ENCODE measurements at places on chromosomes 1 and 21.
A peak's percentile ranks its signal among the peaks of the same experiment; 100 is the strongest.

DNA sequence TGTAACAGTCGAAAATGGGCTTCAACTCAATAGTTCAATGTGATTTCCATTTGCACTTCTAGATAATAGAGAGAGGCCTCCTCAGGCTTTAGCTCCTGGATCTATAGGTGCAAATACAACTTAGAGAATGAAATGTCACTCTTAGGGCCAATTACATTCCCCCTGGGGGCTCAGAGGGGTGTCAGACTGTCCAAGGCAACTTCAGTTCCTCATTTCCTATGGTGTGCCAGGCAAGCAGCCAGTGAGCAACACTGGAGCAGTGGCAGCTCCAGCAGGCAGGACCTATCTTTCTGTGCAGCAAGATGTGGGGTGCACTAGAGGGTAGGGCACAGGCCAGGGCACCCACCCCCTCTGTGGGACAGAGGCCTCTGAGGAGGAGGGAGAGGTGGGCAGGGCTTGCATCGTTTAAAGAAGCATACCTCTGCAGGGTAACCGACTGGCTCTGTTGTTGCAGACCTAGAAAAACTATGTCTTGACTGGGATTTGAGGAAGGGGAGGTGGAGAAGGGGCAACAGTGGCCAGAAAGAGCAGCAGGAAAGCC lies 97.3 kb downstream of the SUSD4 start:
- no peak for DNase-seq

DNA sequence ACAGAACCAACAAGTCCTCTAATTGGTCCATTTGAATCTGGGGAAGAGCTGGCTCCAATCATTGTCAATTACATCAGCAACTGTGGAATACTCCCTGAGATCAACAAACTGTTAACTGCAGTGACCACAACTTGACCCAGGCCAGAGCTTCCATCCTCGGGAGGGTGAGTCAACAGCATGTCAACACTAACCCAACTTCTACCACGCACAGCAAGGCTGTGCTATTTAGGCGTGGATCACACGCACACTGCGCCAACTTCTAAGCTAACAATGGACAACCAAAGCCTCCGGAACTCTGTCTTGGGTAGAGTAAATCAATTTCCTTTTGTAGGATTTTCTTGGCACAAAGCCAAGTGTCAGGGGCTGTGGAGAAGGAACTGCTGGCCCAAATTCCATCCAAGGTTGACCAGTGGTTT lies 30.4 kb downstream of the APP start:
- peak; percentile 82 for DNase-seq

DNA sequence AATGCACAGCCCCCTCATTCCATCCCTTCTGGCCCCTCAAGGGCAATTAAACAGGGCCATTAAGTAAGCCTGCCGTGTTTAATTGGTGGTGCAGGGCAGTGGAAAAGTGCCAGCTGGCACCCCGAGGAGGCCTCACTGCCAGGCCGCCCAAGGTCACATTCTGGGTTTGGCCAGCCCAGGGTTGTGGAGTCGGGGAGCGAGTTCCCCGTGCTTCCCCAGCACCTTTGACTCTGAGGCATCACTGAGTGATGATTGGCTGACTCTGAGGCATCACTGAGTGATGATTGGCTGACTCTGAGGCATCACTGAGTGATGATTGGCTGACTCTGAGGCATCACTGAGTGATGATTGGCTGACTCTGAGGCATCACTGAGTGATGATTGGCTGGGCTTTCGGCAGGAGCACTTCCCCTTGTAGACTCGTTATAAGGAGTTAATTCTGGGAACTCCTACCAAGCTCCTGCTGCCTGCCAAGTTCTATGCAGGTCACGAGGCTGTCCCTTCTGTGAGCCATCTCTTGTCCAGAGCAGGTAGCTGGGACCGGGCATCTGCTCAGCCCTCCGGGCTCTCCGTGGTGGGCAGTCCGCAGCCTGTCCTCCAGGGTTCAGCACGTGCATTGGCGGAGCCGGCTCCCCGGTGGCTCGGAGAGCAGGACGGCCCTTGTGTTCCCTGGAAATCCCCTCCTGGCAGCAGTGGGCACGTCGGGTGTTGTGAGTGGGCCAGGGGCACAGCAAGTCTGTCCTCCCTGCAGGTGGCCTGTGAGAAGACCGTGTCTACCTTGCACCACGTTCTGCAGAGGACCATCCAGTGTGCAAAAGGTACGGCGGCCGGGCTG lies 20.9 kb downstream of the CSTB start:
- DNase-seq: no peak

- DNase-seq: no peak
Observed at GRCh38 chr1:69702085-69702484, 134.4 kb downstream of the LRRC7 start.

DNA sequence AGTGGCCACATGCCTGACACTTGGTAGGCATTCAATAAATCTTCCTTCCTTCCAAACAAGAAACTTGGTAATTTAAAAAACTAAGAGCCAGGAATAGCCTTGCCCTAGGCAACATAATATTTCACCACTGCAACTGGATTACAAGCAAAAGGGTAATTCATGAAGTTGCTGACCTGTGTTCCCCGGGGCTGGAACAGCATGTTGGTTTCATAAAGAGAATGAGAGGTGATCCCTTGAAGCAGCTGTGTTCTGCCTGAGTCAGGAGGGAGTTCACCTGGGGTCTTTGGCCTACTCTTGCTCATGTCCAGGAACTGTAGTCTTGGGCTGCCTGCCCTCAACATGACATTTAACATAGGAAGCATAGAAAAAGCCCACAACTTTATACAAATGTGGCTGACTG lies 329.0 kb upstream of the DAB1 start:
- no peak for DNase-seq

- DNase-seq: no peak
Observed at GRCh38 chr21:46099476-46099875, 1.6 kb downstream of the COL6A2 start.

DNA sequence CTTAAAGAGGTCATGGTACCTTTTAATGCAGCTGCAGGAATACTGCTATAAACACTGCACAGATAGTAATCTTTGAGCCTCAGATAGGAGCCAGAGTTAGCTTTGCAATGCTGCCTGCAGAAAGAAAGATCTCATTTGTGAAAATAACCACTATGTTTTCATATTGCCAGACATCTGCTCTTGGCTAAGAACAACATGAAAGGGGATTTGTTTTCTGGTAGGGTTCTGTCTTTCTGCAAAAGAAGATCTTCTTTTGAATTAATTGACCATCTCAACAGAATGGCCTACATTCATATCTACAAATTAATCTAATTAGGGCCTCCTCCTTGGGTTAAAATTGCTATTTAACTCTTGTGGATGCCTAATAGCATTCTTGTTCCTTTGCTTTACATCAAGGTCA lies 177.6 kb upstream of the DPYD start:
- DNase-seq: no peak

DNA sequence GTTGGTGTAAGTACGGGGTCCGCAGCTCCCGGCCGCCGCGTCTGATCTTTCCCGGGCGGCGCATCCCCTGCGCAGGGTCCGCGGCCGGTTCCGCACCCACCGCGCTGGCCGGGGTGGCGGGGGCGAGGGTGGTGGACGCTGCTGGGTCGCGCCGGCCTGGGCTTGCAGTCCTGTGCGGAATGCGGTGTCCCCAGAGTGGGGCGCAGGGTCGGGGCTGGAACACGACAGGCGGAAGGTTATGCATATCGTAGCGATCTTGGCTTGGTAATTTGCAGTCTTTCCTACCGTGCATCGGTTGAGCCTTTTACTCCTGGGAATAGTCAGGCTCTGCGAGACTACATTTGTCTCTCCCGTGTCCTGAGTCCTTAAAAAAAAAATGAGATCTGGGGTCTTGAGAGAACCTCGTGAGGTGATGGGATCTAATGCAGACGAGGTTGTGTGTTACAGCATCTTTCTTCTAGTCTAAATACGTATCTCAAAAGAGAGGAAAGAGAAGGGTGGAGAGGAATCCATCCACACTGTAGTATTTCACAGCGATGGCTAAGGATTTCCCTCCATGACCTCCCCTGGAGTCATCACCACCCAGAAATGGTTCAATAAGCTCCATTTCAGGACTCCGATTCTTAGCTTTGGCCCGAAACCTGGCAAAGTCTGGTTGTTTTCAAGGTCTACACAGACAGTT lies 572 bp downstream of the ATP1B1 start:
- DNase-seq: no peak

GRCh38 chr1:10516925-10517676 lies 42.4 kb downstream of the PEX14 start:
- no peak for DNase-seq

DNA sequence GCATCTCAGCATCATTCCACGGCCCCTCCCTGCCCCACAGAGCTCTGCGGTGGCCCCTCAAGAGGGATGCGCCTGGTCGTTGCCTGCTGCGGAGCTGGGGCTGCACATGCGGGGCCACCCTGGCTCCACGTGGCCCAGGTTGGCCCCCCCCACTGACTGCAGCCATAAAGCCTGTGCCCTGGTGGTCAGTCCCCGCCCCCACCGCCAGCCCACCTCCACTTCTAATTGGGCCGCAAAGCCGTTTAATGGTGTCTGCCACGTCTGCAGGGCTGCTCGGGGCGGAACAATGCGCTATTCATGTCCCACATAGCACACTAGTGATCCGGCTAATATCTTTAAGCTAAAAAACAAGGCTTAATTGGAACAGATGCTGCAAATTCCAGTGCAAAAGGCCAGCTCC lies 33.5 kb upstream of the ACTRT2 start:
- DNase-seq: no peak

GRCh38 chr1:244289991-244290785 lies 161.5 kb downstream of the ADSS2 start:
- no peak for DNase-seq

- no peak for DNase-seq
Observed at GRCh38 chr1:172948457-172948856, 102.3 kb downstream of the TNFSF18 start.

GRCh38 chr1:145846201-145846612 lies 777 bp downstream of the NUDT17 start:
- DNase-seq: no peak

- DNase-seq: no peak
Observed at GRCh38 chr1:178819123-178819522, 51.8 kb downstream of the ANGPTL1 start.

- no peak for DNase-seq
Observed at GRCh38 chr1:60958001-60958400, 124.4 kb upstream of the NFIA start.

DNA sequence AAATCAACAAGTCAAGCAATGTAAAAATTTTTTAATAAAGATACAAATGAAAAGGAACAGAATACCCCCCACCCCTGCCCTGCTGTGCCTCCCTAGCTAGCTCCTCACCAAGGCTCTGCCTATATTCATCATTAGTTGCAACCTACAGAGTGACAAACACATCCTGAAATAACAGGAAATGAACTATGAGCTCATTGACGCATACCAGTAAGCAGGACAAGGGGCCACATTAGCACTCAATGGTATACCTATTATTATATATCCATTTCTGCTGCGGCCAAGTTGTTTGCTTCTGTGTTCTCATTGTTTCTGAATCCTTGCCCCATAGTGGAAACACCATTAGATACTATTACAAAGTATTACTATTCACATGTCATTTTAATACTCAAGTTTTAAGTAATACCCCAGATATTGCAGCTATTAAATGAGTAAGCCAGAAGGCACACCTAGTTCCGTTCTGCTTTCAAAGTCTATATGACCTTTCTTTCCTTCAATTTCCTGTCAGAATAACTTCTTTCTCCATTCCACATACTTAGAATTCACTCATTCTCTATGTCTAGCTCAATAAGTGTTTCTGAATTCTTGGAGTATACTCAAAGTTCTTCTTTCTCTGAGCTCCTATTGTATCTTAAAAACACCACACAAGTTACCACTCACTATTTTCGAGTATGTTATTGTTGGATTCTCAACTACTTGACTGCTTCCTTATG lies 1214.9 kb downstream of the PLA2G4A start:
- DNase-seq: no peak

DNA sequence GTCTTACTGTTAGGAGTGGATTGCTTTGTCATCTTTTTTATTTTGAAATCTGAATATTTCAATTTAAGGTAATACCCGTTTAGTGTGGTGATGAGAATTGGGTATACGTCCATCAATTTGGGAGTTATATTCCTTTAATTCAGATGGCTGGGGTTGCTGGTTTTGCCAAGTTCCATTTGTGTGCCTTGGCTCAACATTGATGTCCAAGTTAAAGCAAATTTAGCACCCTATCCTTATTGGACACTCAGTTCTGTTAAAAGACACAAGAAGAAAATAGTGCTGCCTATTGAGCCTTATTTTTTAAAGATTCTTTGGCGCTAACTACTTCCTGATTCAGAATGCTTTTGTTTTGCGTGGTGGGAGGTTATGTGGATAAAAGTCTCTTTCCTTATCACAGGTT lies 40.6 kb downstream of the CAMTA1 start:
- DNase-seq: no peak

DNA sequence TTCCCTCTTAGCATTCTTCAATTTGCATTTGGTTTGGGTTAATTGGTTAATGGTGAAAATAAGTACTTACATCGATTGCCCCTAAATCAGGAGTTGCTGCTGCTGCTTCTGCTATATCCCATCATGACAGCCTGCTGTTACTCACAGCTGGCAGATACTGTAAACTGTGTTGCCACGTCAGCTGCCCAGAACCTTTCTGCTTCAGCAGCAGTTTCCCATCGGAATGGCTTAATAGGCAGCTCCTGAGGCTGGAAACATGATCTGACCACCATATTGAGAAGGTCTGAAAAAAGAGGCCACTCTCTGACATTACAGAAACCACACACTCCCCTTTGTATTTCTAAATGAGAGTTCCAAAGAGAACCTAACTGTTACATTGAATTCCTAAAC lies 14.3 kb upstream of the SEC16B start:
- peak; percentile 67 for DNase-seq

Measured in brain pericyte (primary cell).